ENCODE measurements at places on chromosomes 7 and 10. TPM values are rescaled to one million over a fixed set of nuclear protein-coding genes. Genes with fewer than 3 reads are reported as not detected.

DNA sequence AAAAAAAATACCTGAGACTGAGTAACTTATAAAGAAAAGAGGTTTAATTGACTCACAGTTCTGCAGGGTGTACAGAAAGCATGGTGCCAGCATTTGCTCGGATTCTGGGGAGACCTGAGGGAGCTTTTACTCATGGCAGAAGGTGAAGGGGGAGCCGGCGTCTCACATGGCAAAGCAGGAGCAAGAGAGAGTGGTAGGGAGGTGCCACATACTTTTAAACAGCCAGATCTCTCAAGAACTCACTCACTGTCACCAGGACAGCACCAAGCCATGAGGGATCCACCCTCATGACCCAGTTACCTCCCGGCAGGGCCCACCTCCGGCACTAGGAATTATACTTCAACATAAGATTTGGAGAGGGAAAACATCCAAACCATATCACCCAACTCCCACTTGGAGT, 25.8 kb downstream of the MSRB2 start:
- H3K27me3 ChIP-seq: no peaks in the 10 kb centered on the region
- no peaks in the 10 kb centered on the region for H3K36me3 ChIP-seq
- no peak for DNase-seq
- H3K4me3 ChIP-seq: no peak overlapping the region

ACSL5 gene
- 59.5 TPM for total RNA-seq

METTL27 gene
- total RNA-seq: 0.69 TPM

PRPS1L1 gene
- not detected for total RNA-seq

DNA sequence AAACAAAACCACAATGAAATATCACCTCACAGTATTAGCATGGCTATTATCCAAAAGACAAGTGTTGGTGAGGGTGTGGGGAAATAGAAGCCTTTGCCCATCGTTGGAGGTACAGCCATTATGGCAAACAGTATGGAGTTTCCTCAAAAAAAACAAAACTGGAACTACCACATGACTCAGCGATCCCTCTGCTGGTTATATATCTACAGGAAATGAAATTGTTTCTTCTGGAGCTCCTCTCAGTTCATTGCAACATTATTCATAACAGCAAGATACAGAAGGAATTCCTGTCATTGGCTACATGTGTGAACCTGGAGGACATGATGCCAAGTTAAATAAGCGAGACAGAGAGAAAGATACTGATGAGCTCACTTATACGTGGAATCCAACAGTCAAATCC, 2.4 kb upstream of the UBE3C start:
- peaks cover 7% of the 10 kb centered on the region for H3K36me3 ChIP-seq
- peaks cover 8% of the 10 kb centered on the region for H3K27me3 ChIP-seq
- H3K27ac ChIP-seq: peak overlapping the region; percentile 15

DNA sequence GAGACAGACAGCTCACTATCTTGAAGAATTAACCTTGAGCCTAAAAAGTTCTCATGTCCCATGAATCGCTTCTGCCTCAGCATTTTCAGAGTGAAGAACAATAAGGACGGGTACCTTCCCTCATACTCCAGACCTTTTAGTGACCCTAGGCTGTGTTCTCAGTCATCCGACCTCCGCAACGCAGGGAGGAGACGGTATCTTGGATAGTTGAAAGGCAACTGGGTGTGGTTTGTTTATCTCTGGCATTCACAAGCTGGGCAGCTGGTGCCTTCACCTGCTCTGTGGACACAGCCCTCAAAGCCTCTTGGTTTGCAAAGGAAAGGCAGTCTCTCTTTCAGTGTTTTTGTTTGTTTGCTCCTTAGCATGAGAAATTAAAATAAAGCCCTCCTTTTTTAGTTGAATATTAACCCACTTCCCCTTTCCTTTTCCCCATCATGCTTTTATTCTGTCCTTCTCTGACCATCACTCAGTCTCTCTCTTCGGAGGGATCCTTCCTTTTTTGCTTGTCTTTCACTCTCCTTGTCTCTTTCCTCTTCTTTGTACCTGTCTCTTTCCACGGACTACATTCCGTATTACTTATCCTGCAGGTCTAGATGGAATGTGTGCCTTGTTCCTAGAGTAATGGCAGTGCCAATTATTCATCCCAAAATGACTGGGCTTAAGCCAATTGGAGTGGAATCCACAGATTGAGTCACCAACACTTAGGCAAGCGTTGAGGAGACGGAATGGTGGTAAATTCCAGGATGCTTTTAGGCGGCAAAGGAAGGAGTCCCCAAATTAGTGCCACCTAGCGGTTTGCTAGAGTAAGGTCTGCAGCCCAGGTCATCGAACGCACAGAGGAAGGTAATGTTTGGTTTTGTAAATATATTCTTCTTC, 45.8 kb downstream of the PRR15 start:
- H3K4me1 ChIP-seq: no peaks in the 10 kb centered on the region
- peaks cover 12% of the 10 kb centered on the region for H3K27me3 ChIP-seq
- H3K36me3 ChIP-seq: no peaks in the 10 kb centered on the region
- DNase-seq: no peak
- H3K4me3 ChIP-seq: no peak overlapping the region

DNA sequence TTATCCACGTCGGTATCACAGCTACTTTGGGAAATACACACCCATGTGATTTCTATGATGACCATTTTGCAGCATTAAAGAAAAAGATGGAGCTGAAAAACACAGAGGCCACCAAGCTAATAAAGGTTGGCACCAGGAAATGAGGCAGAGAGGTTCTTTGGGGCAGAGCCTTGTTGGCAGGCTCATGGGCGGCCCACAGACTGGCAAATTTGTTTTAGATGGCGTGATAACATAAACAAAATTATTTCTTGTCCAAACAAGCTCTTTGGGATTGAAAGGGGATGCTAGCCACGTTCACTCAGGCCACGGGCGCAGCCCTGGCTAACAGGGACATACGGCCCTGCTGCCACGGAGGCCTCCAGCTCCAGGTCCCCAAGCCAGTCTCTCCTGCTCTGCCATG, 135.9 kb upstream of the ZMIZ1 start:
- H3K27me3 ChIP-seq: no peaks in the 10 kb centered on the region
- no peaks in the 10 kb centered on the region for H3K36me3 ChIP-seq
- no peaks in the 10 kb centered on the region for H3K4me1 ChIP-seq

All from activated naive CD8-positive, alpha-beta T cell treated with anti-CD3 and anti-CD28 coated beads, Interleukin-2, amount 10 ng/mL, durations not matched to agents 7 days and 5 days (primary cell).